ENCODE measurements at places on chromosomes 7 and 10.

- DNase-seq: no peak
Observed at GRCh38 chr7:95397381-95397780, 1.2 kb upstream of the PON3 start.

DNA sequence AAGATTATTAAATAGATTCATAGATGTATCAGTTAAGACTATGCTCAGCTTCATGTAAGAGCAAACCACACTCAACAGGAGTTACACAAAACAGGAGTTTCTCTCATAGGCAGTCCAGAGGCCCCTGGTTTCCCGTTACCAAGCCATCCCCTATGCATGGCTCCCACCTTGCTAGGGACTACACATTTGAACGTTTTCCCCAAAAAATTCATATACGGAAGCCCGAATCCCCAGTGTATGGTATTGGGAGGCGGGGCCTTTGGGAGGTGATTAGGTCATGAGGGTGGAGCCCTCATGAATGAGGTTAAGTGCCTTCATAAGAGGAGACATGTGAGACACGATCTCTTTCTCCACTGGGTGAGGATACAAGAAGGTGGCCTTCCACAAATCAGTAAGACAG, 29.1 kb downstream of the RSU1 start:
- DNase-seq: no peak

GRCh38 chr10:44628921-44629320, 244.0 kb upstream of the CXCL12 start:
- no peak for DNase-seq

DNA sequence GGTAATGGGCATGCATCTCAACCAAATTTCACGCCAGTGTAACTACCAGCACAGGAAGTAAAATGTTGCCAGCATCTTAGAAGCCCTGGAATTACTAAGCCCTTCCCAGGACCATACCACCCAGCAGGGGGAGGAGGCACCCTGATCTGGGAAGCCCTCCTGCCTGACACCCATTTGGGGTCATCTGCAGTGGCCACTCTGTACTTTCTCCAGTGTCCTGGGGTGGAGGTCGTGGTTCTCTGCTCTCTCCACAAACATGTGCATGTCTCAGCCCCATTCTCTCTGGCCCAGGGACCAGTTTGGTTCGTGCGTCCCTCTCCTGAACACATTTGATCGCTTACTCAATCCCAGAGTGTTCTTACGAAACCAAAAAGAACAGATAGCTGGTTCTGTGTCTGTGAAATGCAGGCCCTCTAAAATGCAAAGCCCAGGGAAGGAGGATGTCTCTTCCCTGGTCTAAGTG, 9.4 kb upstream of the LRRC27 start:
- DNase-seq: no peak
